Spleen (tissue), 13 donors: ENCODE measurements at places on chromosomes 3 and 15.

DNA sequence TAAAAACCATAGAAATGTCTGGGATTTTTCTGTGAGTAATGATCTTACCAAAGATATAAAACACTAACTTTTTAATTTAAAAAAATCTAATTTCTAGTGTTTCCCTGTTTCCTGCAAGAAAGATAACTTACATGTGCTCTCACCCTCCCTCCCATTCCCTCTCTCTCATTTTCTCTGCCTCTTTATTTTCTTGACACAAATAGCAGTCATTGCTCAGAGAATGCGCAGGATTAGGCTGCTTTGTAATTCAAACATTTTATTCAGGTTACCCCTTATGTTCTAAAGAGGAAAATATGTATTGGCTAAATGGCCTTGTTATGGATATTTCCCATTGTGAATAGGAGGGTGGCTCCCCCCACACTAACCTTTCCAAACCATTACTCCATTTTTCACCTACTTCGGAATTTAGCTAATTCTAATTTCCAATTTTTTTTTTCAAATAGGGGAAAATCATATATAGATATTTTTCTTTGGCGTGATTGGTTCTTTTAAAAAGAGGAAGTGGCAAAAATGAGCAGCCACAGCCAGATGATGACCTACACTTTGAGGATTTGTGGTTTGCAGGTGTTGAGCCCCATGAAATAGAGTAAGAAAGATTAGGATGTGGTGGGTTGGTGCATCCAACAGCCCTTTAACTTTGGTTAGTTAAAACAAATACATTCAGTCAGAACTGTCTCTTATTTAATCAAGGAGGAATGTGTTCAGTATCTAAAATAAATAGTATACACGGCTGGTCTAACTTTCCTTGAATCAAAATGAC lies 554.4 kb downstream of the IGSF11 start:
- no peak for DNase-seq

DNA sequence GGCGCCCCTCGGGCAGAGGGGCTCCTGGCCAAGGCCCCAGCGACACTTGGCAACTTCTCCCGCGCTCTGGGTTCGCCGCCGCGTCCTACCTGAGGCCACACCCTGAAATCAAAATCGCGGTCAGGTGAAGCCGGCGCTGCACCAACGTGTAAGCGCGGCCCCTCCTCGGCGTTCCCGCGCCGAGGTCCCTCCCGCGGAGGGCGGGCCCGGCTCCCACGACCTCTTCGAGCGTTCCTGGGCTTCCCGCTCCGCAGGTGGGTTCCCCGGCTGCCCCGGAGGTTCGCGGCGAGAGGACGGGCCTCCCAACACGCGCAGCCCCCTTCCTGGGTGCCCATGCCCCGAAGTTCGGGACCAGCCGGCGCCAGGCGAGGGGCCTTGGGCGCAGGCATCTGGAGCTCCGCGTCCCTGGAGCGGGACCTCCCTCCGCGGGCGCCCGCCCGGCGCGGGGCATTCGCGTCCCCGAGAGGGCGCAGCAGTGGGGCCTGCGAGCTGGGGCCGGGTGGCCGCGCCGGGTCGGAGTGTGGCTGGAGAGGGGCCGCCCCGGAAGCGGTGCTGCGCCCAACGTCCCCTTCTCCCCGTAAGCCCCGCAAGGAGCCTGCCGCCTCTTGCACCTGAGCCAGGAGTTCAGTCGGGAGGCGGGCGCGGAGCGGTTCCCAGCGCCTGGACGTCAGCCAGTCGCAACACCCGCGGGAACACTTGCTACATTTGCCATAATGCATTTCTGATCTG lies 13.7 kb downstream of the PAK6 start:
- DNase-seq = peak; percentile 78

GRCh38 chr3:147618691-147619090 lies 209.5 kb downstream of the ZIC1 start:
- DNase-seq = no peak

DNA sequence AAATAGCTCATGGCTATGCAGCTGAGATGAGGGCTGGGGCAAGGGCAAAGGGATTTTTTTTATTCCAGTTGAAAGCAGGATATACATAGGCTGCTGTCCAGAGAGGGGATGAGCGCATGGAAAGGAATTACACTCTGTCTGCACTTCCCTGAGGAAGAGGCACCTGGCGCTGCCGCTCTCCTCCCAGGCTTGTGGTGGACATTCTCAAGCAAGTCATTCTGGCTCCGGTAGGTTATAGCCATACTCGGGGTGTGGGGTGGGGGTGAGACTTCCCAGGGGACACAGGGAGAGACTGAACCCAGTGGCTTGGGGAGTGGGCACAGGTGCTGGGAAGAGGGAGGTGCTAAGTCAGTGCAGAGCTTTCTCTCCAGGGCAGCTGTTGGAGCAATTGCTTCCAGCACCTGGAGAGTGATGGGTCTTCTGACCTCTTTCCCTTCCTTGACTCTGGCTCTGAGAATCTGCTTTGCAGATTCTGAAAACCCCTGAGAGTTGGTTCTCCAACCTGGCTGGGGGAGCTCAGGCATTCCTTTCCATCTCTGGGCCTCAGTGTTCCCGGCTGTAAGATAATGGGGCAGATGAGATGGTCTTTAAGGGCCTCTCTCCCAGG lies 24.3 kb downstream of the CYP8B1 start:
- no peak for DNase-seq

DNA sequence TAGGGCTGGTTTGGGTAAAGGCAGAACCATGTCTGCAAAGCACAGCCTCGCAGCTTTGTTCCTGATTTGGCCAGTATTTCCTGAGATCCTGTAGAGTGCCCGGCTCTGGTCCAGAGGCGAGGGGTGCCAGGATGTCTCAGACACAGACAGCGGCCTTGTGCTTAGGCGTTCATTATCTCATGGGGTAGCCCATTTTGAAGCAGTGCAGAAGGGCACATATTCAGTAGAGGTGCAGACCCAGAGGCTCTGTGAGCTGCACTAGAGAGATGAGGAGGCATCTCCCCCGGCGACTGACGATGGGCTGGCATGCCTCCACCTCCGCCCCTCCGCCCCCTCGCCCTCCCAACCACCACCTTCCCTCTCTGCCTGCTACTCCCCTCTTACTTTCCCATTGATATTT lies 170.3 kb downstream of the CHDH start:
- DNase-seq = no peak

- no peak for DNase-seq
Measured at GRCh38 chr3:171095063-171095462, 68.5 kb upstream of the SLC2A2 start.

DNA sequence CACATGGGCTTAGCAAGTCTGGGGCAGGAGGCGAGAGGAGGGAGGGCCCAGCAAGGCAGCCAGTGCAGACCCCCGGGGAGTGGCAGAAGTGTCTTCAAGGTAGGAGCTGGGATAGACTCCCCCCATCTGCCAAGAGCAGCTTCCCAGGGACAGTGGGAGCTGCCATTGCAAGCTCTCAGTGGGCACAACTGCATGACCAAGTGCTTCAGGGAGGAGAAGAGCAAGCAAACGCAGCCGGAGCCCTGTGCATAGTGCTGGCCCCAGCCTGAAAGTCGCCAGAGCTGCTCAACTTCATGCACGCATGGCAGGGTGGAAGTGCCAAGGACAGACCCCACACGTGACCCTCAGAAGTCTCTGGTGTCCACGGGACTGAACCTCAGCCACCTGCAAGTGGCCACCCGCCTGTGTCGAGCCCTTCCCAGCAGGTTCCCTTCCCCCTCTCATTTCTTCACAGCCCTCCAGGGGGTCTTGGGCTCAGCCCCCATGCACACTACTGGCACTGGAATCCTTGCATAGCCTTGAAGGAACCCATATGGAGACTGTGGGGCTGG lies 89.4 kb downstream of the PLXNA1 start:
- DNase-seq = peak; percentile 66

DNA sequence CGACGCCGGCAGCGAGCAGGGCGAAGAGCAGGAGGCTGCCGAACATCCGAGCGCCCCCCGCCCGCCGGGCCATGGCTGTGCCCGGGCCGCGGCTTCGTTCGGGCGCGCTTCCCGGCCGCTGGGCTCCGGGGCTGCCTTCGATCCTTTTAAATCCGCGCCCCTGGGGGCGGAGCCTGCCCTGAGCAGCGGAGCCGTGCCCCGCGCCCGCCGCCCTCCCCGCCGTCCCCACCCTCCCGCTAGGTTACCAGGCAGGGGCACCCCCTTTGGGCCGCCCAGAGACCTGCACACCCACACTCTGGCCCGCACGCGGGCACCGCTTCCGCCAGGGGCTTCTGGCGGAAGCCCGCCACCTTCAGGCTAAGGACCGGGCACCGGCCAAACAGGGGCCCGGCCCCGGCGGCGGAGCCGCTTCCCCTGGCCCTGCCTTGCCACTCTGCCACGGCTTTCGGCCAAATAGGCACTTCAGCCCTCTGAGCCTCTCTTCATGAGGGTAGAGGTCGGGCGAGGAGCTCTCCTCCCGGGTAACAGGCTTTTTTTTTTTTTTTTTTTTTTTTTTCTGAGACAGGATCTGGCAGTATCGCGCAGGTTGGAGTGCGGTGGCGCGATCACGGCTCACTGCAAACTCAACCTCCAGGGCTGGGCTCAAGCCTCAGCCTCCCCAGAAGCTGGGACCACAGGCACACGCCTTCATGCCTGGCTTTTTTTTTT lies at the start of gene NMB:
TSS of gene NMB (minus strand) at position 120 of the 708 bp plus-strand sequence. CDS start at position 73, 47 bp downstream.
- DNase-seq = peak; percentile 97

DNA sequence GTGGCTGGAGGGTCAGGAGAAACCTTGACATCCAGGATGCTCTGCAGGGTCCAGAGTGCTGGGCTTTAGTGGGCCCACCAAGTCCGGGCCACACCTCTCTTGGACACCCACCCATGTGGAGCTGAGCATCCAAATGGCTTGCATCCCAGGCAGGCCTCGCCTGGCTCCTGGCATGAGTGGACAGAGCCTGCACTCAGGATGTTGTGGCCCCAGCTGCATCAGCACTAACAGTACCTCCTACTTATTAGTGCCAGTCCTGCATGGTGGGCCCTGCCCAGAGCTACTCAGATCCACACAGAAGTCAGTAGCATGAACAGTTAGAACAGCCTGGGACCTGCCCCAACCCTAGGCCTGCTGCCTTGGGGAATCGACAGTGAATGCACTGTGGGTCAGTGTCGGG lies 42.2 kb upstream of the MRPS22 start:
- peak; percentile 68 for DNase-seq

DNA sequence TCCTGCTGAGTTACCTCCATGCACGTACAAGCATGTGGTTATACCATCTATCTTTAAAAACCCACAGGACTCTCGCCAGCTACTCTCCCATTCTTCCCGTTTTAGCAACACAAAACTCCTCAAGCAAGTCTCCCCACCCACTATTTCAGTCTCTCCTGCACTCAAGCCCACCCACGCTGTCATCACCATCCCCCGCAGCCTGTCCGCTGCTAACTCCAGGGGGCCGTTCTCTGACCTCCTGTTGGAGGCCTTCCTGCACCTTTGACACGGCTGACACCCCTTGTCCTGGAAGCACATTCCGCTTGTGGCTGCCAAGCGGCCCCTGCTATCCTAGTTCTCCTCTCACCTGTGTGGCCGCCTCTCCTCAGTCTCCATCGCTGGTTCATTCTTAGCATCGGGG lies 7.5 kb upstream of the PCSK6 start:
- no peak for DNase-seq
